Thyroid gland (tissue), 4 donors: ENCODE measurements at places on chromosomes 2 and 18. TPM values are rescaled to one million over a fixed set of nuclear protein-coding genes. Genes with fewer than 3 reads are reported as not detected.

- DNase-seq, result no peak
Observed at GRCh38 chr2:172667581-172668325, 67.9 kb upstream of the RAPGEF4 start.

SLC23A3 gene
- 3.9 TPM for total RNA-seq

MGAT4A gene
- total RNA-seq, result 24.3 TPM

VSNL1 gene
- total RNA-seq, result 0.33 TPM

DNA sequence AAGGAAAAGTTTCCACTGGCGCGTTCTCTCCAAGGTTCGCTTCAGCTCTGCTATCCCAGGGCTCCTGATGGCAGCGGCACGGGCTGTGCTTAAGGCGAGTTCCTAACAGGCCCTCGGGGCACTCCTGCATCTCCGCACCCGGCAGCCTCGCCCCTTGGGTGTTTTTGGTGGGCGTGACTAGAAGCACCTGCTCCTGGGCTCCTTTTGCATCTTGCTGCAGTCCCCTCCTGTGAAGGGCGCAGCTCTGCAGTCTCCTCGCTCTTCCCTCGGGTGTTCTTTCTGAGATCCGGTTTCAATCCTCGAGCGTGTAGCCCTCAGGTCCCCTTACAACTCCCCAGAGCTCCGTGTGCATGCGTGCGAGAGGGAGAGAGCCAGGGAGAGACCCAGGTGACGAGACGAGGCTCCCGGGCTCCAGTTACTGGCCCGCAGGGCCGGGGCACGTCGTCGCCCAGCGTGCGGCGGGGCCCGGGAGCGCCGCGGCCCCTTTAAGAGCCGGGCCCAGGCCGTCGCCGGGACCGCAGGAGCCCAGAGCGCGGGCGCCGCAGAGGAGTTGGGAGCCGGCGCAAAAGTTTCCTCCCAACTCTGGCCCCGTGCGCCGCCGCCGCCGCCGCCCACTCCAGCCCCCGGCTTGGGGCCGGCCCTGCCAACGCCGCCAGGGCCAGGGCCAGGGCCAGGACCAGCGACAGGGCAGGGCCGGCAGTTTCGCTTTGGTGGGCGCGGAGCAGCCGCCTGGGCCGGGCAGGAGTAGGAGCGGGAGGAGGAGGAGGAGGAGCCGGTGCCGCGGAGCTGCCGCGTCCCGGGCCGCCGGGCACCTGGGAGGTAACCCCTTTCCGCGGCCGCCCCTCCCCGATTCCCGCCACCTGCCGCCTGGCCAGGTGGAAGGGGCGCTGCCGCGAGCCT, at the start of gene PARD3B:
Gene PARD3B (plus strand): TSS at position 515 of the 900 bp plus-strand sequence. CDS start 525 bp downstream, outside the sequence.
- peak; percentile 74 for DNase-seq

GRCh38 chr2:67015681-67016080, 381.5 kb upstream of the ETAA1 start:
- no peak for DNase-seq

CD8B gene
- not detected for total RNA-seq

WDR7 gene
- 42.0 TPM for total RNA-seq

- DNase-seq, result no peak
Observed at GRCh38 chr2:232532419-232532818, 6.5 kb downstream of the CHRND start.

GRCh38 chr2:36255863-36256262, 99.7 kb upstream of the CRIM1 start:
- DNase-seq, result no peak

DNA sequence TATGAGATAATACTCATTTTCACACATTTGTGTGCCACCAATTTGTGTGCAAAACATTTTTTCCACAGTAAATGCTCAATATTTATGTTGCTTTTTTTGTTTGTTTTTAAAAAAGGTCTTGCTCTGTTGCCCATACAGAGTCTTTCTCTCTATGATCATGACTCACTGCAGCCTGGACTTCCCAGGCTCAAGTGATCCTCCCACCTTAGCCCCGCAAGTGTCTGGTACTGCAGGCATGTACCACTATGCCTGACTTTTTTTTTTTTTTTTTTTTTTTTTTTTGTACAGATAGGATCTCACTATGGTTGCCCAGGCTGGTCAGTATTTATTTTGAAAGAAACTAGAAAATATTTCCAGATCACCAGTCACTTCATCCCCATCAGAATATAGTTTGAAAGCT, 297.8 kb upstream of the GYPC start:
- no peak for DNase-seq

DNA sequence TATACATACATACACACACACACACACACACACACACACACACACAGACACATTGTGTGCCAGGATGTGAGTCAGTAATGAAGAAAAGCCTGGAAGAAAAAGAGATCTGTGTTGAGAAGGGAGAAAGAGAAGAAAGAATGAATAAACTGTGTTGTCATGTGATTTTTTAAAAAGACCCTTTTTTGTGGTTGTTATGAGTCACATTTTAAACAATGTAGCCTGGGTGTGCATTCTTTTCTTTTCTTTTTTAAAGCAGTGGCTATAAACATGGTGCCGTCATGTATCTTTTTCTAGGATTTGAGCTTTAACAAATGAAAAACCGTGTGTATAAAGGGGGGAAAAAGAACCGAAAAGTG, 87.2 kb downstream of the NRP2 start:
- no peak for DNase-seq

GRCh38 chr2:145631561-145631960, 1111.6 kb upstream of the ZEB2 start:
- DNase-seq, result no peak

- no peak for DNase-seq
Observed at GRCh38 chr2:215862351-215862771, 151.0 kb downstream of the MREG start.

DNA sequence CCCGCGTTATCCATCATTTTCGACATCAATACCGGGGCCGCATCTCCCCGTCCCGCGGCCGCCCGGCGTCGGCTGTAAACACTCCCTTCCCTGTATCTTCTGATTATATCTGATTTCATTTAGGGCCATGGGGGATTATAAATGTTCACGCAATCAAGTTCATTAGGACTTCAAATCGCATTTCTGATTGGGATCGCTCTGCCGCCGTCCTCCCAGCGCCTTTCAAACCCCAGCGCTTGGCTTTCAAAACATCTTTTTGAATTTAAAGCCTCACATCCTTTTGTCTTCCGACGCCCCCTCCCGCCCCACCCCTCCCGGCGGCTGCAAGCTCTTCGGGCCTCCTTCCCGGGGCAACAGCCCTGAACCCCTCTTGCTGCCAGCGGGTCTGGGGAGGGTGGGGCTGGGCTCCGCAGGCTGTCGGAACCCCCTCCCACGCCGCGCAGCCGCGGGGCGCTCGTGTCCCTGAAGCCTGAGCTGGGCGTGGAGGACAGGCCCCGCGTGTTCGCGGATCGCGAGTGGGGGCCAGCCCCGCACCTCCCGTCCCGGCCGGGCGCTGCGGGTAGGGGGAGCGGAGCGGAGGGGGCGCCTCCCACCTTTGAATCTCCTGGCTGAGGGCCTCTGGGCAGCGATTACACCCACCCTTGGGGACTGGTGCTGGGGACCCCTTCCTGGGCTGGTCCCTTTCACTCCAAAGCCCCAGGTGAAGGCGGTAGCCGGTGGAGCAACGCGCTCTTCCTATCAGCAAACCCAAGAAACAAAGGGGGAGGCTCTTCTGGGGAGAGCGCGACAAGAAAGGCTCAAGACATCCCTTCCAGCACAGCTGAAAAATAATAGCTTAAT, 11.3 kb upstream of the GBX2 start:
- DNase-seq, result no peak

CD207 gene
- total RNA-seq, result not detected

DNA sequence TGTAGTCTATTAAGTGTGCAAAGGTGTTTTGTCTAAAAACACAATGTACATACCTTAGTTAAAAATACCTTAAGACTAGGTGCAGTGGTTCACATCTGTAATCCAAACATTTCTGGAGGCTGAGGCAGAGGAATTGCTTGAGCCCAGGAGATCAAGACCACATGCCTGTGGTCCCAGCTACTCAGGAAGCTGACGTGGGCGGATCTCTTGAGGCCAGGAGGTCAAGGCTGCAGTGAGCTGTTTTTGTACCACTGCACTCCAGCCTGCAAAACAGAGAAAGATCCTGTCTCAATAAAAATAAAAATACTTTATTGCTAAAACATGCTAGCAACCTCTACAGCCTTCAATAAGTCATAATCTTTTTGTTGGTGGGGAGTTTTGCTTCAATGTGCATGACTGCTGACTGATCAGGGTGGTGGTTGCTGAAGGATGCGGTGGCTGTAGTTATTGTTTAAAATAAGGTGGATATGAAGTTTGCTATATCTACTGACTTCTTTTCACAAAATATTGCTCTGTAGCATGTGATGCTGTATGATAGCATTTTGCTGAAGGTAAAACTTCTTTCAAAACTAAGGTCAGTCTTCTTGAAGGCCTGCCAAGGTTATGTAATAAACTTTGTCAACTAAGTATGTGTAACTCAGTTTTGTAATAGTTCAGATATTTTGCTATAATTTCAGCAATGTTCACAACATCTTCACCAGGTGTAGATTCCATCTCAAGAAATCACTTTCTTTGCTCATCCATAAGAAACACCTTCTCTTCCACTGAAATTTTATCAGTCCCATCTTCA, 1238.0 kb upstream of the NRXN1 start:
- no peak for DNase-seq

- DNase-seq, result no peak
Observed at GRCh38 chr2:85988914-85989270, 100.1 kb upstream of the ST3GAL5 start.

GRCh38 chr2:218161644-218162043, 5.1 kb downstream of the CXCR1 start:
- no peak for DNase-seq

GRCh38 chr18:54090856-54091255, 133.6 kb downstream of the MBD2 start:
- no peak for DNase-seq

DNA sequence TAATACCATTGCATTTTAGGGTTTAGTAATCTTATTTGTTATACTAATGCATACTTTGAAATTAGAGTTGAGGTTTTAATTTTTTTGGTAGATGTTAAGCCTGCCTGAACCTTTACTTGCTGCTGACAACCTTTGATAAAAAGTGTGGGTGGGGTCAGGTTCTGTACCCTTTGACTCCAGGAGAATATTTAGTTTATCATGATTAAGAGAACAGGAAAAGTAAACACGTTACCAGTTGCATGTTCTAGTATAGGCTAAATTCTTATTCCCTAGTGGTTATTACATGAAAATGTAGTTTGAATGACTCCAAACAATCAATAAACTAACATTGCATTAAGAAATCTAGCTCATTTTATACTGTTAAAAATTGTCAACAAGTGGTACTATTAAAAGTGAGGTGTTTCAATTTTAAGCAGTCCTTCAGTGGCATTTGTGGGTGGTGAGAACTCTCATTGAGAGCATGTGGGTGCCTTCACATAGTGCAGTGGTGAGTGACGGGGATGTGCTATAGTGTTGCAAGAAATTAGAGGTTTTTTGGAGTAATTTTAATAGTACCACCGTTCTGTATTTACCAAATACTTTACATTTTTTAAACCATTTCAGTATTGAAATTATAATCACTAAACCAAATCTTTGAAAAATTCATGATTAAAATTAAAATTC, 29.9 kb downstream of the PHLPP1 start:
- no peak for DNase-seq

DNA sequence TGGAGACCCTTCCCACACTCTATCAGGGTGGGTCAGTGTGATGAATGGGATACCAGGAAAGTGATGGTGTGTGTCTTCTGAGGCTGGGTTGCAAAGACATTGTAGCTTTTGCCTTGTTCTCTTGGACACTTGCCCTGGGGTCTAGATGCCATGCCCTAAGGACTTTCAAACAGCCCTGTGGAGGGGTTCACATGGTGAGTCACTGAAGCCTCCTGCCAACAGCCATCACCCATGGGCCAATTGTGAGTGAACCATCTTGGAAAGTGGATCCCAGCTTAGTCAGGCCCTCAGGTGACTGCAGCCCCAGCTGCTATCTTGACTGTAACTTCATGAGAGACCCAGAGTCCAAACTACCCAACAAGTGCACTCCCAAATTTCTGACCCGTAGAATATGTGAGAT, 25.8 kb upstream of the IGFBP5 start:
- DNase-seq, result no peak

GRCh38 chr2:42424033-42424432, 63.0 kb upstream of the COX7A2L start:
- no peak for DNase-seq

GRCh38 chr2:42142547-42143184, 26.5 kb upstream of the EML4 start:
- DNase-seq, result peak; percentile 79

GPR35 gene
- total RNA-seq, result 0.67 TPM

RGPD3 gene
- total RNA-seq, result 1.2 TPM

GRCh38 chr2:158539176-158540005, 82.6 kb downstream of the PKP4 start:
- DNase-seq, result no peak

- no peak for DNase-seq
Observed at GRCh38 chr2:120378605-120379004, 32.7 kb downstream of the INHBB start.

GRCh38 chr18:3177902-3178687, 41.7 kb downstream of the MYOM1 start:
- peak; percentile 20 for DNase-seq

DNA sequence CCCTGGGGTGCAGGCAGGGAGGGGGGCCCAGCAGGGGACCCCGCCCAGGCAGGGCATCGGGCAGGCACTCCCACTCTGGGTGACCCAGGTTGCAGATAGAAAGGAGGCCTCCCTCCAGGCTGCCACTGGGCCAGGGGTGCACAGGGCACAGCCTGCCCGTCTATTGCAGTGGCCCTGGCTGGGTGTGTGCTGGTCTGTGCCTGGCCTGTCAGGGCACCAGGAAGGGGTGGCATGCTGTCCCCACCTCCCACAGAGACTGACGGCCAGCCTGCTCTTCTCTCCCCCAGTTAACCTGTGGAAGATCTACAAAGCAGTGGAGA, 12.9 kb downstream of the ARID5A start:
- no peak for DNase-seq

- no peak for DNase-seq
Observed at GRCh38 chr2:40197121-40197520, 254.8 kb downstream of the SLC8A1 start.

DNA sequence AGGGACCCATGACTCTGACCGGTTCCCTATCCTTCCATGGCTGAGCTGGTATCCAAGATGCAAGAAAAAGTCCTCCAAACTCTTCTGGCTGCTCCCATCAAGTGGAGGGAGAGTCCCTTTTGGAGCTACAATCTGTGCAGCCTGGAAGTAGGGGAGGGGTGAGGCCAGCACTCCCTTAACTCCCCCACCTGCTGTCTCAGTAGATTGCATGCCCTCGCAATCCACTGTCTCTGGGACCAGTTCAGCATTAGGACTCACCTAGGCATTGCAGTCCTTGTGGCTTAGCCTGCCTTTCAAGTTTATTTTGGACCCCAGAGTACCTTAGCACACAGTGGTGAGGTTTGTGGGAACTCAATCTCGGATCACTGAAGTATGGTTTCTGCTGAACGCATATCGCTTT, 14.2 kb upstream of the FMNL2 start:
- no peak for DNase-seq

ADD2 gene
- 1.9 TPM for total RNA-seq
